ENCODE measurements at places on chromosomes 11 and 22.

- DNase-seq: no peak
Observed at GRCh38 chr22:44668190-44668885, 33.7 kb upstream of the PRR5 start.

GRCh38 chr11:19957294-19957943 lies 202.9 kb downstream of the DBX1 start:
- DNase-seq: no peak

GRCh38 chr11:65353900-65354264 lies 669 bp upstream of the TIGD3 start:
- DNase-seq: no peak

GRCh38 chr11:77421041-77421723 lies 52.7 kb downstream of the PAK1 start:
- DNase-seq: no peak

GRCh38 chr22:38068641-38069371 lies 11.6 kb downstream of the PICK1 start:
- no peak for DNase-seq

All from RCC 7860 (cell line).